ENCODE measurements at places on chromosomes 11 and 22.
A peak's percentile ranks its signal among the peaks of the same experiment; 100 is the strongest.

DNA sequence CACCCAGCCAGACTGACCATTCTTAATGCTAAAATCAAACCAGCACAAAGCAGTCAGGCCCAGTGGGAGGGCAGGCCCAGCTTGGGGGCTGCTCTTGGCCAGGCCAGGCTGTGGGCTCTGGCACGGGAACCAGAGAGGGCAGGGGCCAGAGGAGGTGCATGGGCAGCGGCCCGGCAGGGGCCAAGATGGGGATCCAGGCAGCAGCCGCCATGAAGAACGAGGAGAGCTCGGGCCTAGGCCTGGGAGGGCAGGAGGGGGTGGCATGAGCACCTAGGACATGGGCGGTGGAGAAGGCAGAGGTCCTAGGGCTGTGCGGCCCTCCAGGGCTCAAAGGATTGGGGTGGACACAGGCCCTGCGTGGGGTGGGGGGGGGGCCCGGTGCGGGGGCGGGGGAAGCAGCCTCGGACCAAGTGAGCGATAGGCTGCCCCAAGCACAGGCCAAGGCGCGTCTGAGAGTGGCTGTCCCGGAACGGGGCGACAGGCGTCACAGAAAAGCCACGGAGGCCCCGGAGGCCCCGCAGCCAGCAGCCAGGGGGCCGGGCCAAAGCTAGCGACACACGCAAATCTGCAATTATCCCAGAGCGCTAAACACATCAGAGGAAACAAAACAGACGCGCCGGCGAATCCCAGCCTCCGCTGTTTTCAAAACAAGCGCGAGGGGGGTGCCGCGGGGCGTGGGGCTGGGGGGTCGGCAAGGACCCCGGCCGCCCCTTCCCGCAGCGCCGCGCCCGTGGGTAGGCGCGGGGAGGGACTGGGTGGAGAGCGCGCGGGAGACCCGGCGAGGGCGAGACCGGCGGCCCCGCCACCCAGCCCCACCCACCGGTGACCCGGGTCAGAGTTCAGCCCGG is 8.3 kb downstream of the PLXNB2 start:
- no peak for DNase-seq

DNA sequence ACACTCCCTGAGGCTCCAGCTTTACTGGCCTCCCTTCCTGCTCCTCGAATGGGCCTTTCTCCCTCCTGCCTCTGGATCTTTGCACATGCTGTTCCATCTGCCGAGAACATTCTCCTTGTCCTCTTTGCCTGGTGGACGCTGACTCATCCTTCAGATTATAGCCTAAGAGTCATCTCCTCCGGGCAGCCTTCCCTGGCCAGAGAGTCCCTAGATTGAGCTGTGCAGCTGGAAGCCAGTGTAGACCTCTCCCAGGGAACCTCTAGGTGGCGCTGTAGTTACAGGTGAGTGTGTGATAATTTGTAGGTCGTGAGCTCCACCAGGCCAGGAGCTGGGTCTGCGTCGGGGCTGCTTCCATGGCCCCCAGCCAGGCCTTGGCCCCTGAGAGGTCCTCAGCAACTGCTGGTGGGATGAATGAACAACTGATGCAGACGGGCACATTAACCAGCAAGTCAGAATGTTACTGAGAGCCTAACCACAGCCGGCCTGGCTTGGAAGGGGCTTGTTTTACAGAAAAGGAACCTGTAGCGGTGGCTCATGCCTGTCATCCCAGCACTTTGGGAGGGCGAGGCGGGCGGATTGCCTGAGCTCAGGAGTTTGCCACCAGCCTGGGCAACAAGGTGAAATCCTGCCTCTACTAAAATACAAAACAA is 8.7 kb downstream of the PNPLA5 start:
- peak; percentile 79 for DNase-seq

GRCh38 chr11:70204466-70204799 is 1.3 kb downstream of the FADD start:
- no peak for DNase-seq

GRCh38 chr11:121618516-121618915 is 165.7 kb upstream of the SORL1-AS1 start:
- no peak for DNase-seq

DNA sequence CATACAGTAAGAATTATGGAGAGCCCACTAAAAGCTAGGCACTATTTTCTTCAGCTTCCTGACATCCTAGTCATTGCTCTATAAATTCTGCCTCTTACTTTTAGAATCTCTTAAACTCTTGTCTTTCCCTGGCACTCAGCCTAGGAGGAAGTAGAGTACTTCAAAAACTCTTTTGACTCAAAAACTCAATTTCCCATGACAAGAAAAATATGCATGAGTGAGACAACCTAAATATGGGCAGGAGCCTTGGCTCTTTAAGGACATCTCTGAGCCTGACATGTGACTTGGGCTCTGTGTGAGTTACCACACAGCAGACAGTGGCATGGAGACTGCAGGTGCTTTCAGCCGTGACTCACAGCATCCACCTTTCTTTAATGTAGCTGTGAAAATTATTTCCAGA is 97.5 kb upstream of the CCDC179 start:
- no peak for DNase-seq

GRCh38 chr22:29435236-29436136 is 2.9 kb upstream of the RFPL1 start:
- DNase-seq: no peak

- no peak for DNase-seq
Measured at GRCh38 chr11:6646576-6646917, 9.1 kb downstream of the DCHS1 start.

GRCh38 chr22:43533156-43533530 is 121.3 kb downstream of the MPPED1 start:
- no peak for DNase-seq

DNA sequence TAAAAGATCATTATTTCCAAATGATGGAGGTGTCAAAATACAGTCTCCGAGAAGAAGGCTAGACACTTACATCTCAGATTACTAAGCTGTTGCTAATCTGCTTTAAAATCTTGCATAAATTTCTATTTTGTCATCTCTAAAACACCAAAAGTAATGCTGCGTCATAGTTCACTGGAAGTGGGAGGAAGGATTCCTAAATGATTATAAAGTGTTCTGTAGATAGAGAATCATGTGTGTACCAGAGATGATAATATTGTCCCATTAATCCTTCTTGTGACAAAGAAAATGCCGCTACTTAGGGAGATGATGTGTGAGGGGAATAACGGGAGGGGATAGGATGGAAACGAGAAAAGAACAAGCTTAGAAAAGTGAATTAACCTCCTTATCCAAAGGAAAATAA is 268.6 kb downstream of the JRKL start:
- no peak for DNase-seq

DNA sequence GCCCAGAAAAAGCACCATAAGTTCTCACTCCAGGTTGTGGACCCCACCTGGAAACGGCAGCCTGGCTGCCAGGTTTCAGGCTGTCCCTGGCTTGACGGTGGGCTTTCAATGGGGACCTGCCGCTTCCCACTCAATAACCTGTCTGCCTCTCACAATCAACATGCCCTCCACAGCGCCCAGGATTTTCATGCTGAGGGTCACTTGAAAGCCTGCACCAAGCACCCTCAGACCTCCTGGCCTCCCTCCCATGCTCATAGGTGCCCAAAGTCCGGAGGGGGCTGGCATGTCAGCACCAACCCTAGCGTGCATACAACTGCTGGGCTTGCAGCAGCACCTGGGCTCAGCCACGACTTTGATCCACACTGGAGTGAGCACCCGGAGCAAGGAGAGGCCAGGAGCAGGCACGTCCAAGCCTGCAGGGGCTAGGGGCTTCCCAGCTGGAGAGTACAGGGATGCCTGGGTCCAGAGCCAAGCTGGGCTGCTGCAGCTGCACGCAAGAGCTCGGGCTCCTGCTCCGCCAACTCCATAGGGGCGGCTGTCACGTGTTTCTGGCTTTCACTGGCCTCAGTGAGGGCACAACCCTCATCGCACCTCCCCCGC is 1214.3 kb upstream of the RAG2 start:
- DNase-seq: no peak

- no peak for DNase-seq
Measured at GRCh38 chr22:35893698-35894097, 134.9 kb downstream of the RBFOX2 start.

DNA sequence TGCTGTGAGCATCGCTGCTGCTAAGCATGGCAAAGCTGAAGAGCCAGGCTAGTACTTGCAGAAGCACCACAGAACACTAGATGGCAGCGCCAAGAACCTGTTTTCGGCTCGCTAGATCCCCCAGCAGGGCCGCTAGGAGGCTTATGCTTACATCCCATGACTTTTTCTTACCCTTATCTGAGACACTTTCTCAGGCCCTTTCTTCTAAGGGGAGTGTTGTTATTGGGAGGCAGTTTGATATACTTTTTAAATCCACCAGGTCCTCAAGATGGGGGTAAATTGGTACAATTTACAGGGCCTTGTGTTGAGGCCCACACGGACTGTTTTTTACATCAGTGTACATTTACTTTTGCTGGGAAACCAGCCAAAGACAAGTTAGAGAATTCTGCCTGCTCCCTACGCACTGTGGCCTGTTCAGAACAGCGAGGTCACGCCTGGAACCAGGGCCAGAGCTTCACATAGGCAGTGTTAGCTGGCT is 4.0 kb downstream of the TRIM6 start:
- DNase-seq: peak; percentile 77
